ENCODE measurements at places on chromosomes 3 and 15.

DNA sequence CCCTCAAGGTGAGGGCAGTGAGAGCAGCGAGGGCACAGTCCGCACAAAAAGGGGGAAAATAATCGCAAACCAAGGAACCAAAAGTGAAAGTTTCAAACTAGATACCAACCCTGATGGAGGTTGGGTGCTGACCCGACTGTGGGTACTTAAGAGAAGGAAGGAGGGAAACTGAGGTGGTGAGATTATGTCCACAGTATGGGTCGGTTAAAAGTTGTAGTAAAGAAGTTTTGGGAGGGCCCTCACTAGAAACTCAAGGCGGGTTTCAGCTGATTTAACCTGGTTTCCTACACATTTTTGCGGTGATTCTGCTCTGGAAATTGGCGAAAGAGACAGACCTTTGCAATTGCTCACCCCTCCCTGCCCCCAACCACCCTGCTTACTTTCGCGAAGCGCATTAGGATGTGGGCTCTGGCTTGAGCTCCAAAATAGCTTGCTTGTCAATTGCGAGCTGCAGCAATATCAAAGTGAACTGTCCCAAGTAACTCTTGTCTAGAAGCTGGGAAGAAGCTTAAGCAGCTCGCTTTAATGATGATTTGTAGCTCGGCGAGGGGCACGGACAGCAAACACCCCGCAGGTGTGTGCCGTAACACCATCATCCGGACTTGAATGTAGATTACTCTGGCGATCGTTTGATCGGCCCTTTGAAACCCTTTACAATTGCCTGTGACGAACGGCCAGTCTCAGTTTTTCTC, 15.8 kb downstream of the SOX2 start:
- DNase-seq = no peak

- DNase-seq = no peak
Observed at GRCh38 chr3:112746675-112747280, 99.9 kb downstream of the CD200R1L start.

DNA sequence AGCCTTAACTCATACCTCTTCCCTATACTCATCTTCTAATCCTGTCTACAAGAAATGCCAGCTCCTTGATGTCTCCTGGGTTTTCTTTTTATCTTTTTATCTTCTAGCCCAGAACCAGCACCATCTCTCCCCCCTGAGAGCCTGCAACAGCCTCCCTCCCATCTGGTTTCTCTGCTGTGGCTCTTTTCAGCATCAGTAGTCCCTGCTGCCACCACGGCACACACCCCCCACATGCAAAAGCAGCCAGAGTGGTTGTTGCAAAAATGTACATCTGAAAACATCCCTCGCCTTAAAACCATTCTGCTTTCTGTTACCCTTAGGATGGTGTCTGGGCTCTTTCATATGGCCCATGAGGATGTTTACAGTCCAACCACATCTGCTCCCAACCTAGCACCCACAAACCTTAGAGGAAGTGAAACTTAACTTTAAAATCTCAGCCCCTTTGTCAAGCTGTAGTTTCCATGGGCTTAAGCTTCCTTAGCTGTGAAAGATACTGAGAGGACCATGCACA, 775 bp downstream of the TTC21A start:
- DNase-seq = no peak

GRCh38 chr15:65333148-65333820, 28.8 kb downstream of the RNU5B-1 start:
- no peak for DNase-seq

GRCh38 chr15:27650244-27650643, 448.9 kb downstream of the OCA2 start:
- DNase-seq = no peak

GRCh38 chr15:51874751-51875644, 45.5 kb downstream of the TMOD3 start:
- no peak for DNase-seq

DNA sequence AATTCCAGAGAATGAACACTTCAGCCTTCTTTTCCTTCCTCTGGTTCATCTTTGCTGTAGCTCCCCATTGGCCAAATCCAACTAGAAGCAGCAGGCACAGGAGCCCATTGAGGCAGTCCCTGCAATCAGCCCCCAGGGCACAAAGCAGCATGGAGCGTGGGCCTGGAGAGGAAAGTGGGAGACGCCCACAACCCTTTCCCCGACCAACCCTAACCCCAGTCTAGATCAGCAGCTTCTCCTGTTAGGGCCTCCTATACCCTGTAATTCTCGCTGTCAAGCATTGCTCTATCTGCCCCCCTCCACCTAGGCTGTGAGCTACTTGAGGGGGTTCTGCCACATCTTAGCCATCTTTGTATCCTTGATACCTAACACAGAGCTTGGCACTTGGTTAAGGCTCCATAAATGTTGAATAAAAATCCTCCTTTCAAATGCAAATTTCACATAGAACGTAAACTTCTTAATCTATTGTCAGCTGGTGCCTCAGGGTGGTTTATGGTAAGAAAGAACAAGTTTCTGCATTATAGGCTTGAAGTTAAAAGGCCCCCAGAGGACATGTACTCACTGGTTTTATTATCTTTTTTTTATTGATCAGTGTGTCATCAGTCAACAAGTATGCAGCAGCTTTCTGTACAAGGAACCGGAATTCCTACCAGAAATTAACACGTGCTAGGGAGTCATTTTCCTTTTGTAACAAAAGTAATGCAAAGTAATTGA, 97.9 kb upstream of the PFN2 start:
- no peak for DNase-seq

GRCh38 chr3:124882816-124883747, 4.1 kb downstream of the ITGB5 start:
- no peak for DNase-seq

Measured in NCI-H1105 (cell line).